ENCODE measurements at places on chromosomes 11 and 22.

DNA sequence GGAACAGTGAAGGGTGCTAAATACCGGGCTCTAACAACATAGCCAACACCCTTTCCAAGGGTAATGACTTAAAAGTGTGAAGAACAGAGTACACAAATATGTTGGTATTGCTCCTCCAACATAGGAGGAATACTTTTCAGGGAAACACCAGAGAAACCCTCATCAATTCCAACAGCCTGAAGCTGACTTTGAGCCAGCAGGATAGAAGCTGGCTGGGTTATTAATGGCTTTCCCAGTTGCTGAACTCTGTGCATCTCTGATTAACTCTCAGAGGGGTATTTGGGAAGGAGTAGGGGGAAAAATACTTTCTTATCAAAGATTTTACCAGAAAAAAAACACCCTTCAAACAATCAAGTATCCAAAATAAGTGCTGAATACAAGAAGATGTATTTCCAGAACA is 95.6 kb downstream of the AMBRA1 start:
- DNase-seq: no peak

DNA sequence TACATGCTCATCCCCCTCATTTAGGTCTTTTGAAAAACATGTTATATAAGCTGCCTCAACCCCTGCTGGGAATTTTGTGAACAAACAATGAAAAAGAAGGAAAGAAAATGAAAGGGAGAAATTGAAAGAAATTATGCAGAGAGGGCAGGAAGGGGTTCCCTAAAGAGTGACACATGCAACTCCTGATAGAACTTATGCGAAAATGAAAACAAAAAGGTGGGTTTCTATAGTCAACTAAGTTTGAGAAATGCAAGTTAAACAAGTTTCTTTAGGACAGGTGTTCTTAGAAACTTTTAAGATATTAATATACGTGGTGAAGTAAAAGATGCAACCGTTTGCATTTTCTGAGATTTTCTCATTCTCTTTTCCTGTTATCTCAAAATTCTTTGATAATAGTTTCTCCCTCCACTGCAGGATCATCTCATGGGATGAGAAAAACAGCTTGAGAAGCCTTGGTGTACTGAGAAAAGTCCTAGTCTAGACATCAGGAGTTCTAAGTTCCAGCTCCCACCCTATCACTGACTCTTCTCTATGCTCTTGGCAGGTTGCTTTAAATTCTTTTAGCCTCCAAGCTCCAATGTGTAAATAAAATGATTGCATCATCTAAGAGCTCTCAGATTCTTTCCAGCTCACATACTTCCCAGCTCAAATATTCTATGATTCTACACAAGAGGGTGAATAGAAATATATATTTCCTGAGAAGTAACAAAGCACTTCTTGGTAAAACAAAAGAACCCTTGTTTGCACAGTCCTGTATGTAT is 109.2 kb downstream of the FAM76B start:
- DNase-seq: no peak

- no peak for DNase-seq
Measured at GRCh38 chr11:65615950-65616574, 486 bp downstream of the PCNX3 start.

GRCh38 chr11:94217705-94218104 is 86.7 kb upstream of the IZUMO1R start:
- no peak for DNase-seq

DNA sequence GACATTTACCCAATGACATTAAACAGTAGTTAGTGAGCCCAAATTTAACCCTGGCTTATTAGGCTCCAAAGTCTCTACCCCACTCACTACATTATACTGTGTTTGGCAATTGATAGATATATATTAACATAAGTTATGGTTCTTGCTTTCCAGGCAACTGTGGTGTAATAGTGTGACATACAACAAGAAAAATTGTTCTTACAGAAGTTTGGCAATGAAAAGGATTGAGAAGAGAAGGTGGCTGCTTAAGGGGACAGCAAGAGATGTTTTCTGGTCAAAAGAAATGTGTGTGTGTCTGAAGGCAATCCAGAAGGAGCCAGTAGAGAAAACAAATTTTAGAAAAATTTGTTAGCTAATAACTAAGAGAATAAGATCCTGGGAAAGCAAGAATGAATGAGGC is 132.4 kb downstream of the SWAP70 start:
- no peak for DNase-seq

GRCh38 chr11:66429983-66430602 is 8.6 kb downstream of the MRPL11 start:
- DNase-seq: peak; percentile 76

DNA sequence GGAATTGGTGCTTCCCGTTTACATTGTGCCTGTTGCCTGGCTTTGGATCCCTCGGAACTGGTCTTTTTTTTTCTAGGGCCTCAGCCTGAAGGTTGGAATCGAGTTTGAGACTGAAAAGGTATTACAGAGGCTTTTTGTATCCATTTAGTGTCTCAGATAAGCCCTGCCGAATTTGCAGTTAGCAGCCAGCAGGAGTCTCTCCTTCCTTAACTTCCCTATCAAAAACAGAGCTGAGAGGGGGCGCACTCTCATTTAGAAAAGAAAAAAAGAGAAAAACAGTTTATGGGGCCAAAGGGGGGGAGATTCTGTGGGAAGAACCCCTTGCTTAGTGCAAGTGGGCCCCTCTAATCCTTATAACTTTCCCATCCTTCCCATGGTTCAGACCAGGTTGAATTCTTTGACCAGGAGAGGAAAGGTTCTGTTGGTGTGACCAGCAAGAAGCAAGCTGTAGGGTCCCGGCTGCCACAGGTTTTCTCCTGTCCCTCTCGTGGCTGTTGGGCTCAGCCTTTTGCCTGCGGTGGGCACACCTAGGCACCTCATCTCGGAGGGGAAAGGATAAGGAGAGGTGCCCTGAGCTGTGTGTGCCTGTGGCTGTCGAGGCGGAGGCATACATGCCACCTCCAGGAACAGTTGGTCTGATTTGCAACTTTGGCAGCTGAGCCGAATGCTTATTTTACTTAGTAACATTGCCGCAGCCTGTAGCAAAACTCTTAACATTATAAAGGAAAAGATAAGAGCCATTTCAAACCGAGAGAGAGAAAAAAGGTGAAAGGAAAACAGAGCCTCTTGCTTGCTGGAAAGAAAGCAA is 565.0 kb upstream of the CNTN5 start:
- DNase-seq: no peak

DNA sequence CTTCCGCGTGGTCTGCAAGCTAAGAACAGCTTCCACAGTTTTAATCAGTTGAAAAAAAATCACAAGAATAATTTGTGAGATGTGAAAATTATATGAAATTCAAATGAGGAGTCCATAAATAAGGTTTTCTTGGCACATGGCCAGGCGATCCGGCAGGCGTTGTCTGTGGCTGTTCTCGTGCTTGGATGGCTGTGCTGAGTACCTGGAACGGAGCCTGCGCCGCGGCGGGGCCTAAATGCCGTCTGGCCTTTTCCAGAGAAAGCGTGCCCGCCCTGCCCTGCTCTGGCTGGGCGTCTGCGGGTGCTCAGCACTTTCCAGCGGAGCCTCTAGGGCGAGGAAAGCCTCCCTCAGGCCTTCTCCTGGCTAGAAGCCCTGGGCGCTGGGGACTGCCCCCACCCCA is 41.8 kb downstream of the OSBPL5 start:
- DNase-seq: no peak

DNA sequence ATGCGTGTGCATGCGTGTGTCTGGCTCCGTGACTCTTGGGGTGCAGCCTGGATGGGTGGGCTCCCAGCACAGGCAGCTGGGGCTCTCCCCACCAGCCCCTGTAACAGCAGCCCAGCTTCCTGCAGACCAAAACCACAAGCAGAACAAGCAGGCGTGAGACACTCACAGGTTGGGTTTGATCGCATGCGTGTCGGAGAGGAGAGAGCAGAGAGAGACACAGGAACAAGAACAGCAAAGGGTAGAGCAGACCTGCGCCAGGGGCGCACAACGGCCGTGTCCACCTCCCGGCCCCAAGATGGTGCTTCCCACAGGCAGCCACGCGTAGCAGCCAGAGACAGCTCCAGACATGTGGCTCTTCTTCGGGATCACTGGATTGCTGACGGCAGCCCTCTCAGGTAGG is at the start of gene CD6:
Gene CD6, plus strand, starts transcription at position 161 of the 400 bp plus-strand sequence. Its CDS starts 186 bp downstream, at position 347.
- peak; percentile 71 for DNase-seq

DNA sequence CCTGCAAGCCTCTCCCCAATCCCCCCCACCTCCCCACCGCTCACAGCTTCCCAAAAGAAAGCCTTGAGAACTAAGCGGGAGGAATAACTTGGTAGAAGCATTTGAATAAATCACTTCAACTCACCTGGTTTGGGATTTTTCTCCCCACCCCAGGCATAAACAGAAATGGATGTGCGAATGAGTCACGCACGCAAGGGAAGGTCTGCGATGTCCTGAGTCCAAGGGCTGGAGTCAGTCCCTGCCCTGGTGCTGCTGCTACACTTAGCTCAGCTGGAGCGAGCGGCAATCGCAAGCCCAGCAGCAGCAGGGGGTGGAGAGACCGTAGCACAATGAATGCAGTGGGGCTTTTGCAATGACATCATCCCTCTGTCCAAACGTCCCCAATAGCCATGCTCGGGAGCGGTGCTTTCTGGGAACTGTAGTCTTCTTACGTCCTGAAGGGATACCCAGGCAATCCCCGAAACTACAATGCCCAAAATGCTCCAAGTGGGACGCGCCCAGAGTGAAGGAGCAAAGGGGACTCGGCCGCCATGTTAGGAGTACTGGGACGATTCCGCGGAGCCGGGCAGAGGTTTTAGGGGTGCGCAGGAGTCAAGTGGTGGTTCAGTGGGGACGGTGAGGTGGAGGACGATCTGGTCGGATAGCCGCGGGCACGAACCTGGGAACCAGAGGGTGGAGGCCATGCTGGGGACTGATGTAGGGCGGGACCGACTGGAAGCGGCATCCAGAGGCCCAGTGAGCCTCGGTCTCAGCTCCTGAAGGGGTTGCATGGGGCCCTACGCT is at the start of gene RAB30:
Gene RAB30, minus strand, starts transcription at position 331 of the 783 bp plus-strand sequence. CDS start 74,581 bp downstream, outside the sequence.
- peak; percentile 93 for DNase-seq

DNA sequence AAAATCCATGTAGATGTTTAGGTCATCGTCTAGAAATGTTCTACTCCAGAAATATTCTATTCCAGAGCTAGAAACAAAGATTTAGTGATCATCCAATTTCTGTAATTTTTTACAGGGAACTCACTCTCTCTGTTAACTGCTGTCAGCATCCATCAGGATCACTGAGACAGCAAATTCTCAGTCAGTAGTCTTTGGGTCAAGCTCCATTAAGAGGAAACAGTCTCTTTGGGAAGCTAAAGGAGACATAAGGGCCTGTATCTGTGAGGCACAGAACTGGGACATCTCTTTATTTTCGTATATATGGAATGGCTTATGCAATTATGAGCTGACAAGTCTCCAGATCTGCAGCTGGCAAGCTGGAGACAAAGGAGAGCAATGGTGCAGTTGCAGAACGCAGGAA is 48.3 kb downstream of the PIK3C2A start:
- no peak for DNase-seq

DNA sequence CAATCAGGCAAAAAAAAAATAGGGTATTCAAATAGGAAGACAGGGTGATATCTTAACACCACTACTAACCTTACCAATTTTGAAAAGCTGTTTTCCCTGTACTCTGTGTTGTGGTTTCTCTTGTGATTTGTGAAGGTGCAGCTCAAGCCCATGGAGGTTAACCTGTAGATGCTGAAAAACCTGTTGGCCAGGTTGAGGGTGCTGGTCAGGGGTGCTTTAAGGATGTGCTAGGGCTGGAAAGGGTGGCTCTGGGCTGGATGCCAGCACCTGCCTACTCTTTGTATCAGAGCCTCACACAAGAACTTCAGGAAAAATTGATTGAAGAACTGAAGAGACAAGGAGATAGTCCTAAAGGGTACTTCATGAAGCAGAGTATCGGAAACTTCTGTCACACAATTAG is 18.3 kb upstream of the OR5M8 start:
- DNase-seq: no peak

DNA sequence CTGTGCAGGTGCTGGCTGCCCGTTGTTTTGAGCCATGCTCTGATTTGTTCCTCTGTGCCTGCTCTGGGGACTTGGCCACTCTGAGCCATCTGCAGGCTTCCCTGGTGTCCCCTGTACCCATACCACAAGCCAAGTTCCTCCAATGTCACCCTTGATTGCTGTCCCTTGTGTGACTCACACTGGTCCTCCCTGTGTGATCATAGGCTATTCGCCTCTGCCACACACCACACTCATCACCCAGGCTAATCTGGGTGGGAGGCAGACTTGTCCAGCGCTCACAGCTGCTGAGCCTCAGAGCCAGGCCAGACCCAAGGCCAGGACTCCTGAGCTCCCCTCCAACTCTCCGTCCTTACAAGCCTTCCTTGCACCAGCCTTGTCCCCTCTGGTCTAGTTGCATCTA is 31.7 kb downstream of the IGF2 start:
- DNase-seq: no peak

- DNase-seq: no peak
Measured at GRCh38 chr11:44224867-44225501, 85.0 kb downstream of the ALX4 start.

GRCh38 chr22:50303515-50303847 is 4.0 kb downstream of the PLXNB2 start:
- DNase-seq: no peak

GRCh38 chr11:85945296-85945695 is 90.1 kb downstream of the CCDC83 start:
- no peak for DNase-seq

DNA sequence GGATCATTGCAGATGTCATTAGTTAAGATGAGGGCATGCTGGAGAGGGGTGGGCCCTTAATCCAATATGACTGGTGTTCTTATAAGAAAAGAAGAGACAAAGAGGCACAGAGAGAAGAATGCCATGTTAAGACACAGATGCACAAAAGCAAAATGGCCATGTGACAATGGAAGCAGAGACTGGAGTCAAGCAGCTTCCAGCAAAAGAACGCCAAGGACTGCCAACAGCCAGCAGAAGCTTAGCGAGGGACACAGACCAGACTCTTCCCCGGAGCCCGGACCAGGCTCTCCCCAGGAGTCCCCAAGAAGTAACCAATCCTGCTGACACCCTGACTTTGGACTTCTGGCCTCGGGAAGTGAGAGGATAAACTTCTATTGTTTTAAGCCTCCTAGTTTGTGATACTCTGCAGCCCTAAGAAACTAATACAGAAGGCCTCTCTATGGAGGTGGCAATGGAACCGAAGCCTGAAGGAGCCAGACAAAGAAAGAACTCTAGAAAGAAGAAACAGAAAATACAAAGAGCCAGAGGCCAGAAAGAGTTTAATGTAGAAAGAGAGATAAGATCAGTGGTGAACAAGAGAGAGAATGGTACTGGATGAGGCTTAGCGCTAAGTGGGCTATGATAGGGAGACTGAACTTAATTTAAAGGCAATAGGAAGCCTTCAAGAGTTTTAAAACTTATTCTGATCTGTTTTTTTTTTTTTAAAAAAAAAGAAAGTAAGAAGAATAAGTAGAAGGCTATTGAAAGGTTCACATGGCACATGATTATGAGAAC is 27.7 kb downstream of the PRCP start:
- DNase-seq: no peak

DNA sequence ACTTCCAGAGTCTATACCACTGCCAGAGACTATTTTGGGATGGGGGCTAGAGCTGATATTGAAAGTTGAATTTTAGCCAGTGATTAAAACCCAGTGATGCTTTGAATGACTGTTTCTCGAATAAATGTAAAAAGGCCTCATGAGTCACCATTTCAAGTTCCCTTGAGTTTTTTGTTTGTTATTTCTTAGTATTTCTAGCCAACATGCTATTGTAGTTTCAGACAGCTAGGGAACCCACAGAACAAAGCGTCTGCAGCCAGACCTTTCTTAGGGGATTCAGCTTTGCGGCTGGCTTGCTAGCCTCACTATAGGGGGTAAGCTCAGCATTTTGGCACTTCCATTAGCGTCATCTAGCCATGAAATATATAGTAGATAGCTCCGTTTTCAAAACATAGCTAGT is 66.5 kb downstream of the DBX1 start:
- no peak for DNase-seq

- no peak for DNase-seq
Measured at GRCh38 chr11:119529936-119530335, 107.0 kb upstream of the THY1 start.

GRCh38 chr11:32573228-32573627 is 10.4 kb upstream of the EIF3M start:
- DNase-seq: no peak
